ENCODE measurements at places on chromosomes 2 and 18.

DNA sequence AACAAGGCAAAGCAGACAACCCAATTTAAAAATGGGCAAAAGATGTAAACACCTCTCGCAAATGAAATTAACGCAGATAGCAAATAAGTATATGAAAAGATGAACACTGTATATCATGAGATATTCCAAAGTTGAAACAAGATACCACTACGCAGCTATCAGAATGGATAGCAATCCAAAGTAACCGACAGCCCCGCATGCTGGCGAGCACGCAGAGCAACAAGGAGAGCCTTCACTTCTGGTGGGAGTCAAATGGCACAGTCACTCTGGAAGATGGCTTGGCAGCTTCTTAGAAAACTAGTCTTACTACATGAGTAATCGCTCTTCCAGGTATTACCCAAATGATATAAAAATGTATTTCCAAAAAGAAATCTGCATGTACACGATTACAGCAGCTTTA lies 1.4 kb downstream of the NDUFA10 start:
- DNase-seq = no peak

DNA sequence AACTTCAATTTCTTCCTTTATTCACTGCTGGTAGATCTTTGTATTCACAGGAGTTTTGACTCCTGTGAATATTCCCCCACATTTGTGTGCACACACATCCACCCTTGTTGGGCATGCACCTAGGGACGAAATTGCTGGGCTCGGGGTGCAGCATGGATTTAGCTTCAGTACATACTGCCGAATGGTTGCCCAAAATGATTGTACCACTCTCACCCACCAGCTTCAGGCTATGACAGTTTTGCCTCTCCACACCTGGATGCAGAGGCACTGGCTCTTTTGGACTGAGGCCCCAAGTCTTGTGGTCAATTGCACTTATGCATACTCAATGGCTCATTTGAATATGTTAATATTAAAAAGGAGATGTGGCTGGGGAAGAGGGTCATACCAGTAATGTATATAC lies 65.1 kb upstream of the ODC1 start:
- DNase-seq = no peak

DNA sequence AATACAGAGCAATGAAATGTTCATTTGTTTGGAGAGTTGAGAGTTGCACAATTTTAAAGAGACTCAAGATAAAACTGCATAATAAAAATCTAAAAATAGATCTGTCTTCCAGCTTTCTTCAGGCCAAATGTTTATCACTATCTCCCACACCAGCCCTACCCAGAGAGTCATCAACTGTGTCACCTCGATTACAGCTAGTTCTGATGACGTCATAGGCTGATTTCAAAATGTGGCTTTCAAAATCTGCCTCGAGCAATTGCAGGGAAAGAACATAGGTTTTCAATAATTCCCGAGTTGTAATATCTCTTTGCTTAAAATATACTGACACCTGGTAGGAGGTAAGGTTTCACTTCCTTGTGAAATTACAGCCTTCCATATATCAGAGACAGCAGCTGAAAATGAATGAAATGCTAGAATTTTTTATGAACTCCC lies 677.6 kb upstream of the ID2 start:
- peak; percentile 52 for DNase-seq

- no peak for DNase-seq
These were observed 104.5 kb downstream of the CDCA7 start for GRCh38 chr2:173458991-173459780.

DNA sequence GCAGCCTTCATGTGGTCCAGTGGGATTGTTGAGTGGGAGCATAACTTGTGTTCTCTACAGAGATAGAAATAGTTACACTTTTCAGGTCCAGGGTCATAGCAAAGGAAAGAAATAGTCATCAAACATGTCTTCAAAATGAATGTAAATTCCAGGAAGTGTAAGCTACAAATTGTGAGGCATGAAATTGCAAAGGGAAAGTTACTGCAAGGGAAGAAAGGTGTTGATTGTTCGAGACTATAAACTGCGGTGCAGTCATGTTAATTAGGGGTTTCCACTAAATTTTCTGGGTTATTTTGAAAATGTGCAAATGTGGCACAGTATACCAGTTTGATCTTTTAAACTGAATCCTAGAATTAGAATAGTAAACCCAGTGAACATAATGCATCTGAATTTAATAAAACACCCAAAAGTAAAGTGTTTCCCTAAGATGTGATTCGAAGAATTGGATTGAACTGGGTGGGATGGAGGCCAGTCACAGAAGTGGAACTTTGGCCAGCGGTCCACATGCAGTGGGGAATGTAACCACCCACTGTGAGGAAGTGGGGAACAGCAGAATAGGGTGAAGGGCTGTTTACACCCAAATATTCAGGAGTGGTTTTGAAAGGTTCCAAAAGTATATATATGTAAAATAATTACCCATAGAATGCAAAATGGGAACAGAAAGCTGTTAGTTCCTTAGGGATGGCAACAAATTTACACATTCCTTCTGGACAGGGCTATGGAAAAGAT lies 126.5 kb upstream of the CCDC68 start:
- no peak for DNase-seq

Data from GM13977 (cell line).